ENCODE measurements at places on chromosomes 16 and 17.

DNA sequence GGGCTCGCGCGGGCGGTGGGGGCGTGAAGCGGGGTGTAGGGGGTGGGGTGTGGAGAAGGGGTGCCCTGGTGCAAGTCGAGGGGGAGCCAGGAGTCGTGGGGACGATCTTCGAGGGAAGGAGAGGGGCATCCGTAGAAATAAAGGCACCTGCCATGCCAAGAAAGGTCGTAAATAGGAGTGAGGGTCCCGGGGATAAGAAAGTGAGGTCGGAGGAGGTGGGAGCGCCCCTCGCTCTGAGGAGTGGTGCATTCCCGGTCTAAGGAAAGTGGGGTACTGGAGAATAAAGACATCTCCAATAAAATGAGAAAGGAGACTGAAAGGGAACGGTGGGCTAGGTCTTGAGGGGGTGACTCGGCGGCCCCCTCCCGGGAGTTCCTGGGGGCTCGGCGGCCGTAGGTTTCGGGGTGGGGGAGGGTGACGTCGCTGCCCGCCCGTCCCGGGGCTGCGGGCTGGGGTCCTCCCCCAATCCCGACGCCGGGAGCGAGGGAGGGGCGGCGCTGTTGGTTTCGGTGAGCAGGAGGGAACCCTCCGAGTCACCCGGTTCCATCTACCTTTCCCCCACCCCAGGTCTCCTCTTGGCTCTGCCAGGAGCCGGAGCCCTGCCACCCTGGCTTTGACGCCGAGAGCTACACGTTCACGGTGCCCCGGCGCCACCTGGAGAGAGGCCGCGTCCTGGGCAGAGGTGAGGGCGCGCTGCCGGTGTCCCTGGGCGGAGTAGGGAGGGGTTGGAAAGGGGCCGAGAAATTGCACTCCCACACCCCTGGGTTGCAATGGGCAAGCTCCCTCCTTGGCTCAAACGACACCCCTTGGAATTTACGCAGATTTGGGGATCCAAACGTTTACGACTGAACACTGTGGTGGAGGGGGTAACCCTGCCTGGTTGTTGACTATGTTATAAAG, 888 bp downstream of the CDH1 start:
- peaks cover 5% of the 10 kb centered on the region for H3K4me1 ChIP-seq
- no peaks in the 10 kb centered on the region for H3K36me3 ChIP-seq
- H3K4me3 ChIP-seq, result peak overlapping the region; percentile 88

DNA sequence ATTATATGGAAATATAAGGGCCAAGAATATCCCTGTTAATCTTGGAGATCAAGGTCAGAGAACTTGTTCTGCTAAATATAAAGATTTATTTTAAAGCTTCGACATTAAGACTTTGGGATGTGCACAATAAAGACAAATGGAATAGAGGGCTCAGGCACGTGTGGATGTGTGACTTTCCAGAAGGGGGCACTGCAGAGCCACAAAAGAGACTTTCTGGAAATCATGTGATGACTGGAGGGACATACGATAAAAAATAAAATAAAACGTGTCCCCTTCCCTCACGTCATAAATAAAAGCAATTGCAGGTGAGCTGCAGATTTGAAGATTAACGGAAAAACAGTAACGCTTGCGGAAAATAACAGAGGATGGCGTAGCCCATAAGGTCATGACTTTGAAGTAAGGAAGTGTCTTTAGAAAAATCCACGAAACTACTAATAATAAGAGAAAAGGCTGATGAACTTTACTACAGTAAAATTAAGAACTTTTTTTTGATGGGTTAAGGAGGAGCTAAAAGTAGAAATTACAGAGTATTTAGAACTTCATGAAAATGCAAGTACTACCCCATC, 9.4 kb upstream of the ENGASE start:
- peaks cover 2% of the 10 kb centered on the region for H3K27me3 ChIP-seq
- H3K4me3 ChIP-seq, result no peak overlapping the region
- no peaks in the 10 kb centered on the region for H3K36me3 ChIP-seq
- no peak overlapping the region for H3K27ac ChIP-seq
- H3K4me1 ChIP-seq, result no peaks in the 10 kb centered on the region

DNA sequence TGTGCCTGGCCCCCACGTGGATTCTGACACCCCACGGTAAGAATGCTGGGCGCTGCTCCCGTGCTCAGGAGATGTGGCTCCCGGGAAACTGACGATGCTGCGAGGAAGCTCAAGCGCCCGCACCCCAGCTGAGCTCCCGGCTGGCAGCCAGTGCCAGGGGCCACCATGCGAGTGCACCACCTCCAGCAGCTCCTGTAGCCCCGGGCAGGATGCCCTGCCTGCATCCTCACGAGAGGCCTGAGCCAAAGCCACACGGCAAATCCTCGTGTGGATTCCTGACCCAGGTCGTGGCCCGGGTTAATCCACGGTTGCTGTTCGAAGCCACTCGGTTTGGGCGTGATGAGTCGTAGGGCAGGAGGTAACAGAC, 11.6 kb upstream of the DPEP1 start:
- no peak overlapping the region for H3K4me3 ChIP-seq
- no peaks in the 10 kb centered on the region for H3K36me3 ChIP-seq
- H3K4me1 ChIP-seq, result peaks cover 5% of the 10 kb centered on the region
- no peak overlapping the region for H3K27ac ChIP-seq

GRCh38 chr17:17079761-17080160, 37.5 kb downstream of the MPRIP start:
- no peak for DNase-seq
- H3K27ac ChIP-seq, result no peak overlapping the region
- peaks cover 36% of the 10 kb centered on the region for H3K36me3 ChIP-seq
- peaks cover 3% of the 10 kb centered on the region for H3K27me3 ChIP-seq

- H3K36me3 ChIP-seq, result no peaks in the 10 kb centered on the region
- H3K27me3 ChIP-seq, result no peaks in the 10 kb centered on the region
- peaks cover 5% of the 10 kb centered on the region for H3K4me1 ChIP-seq
- H3K4me3 ChIP-seq, result no peak overlapping the region
These were observed 53.5 kb downstream of the DNAH3 start for GRCh38 chr16:21097151-21097550.

GRCh38 chr16:65392806-65393565, 271.1 kb upstream of the CDH11 start:
- H3K4me1 ChIP-seq, result peaks cover 26% of the 10 kb centered on the region
- H3K27ac ChIP-seq, result peak overlapping the region; percentile 96
- no peak overlapping the region for H3K4me3 ChIP-seq
- H3K27me3 ChIP-seq, result peaks cover 2% of the 10 kb centered on the region

- peak; percentile 72 for DNase-seq
- H3K4me3 ChIP-seq, result no peak overlapping the region
- H3K27ac ChIP-seq, result no peak overlapping the region
- no peaks in the 10 kb centered on the region for H3K36me3 ChIP-seq
- H3K4me1 ChIP-seq, result no peaks in the 10 kb centered on the region
- peaks cover 3% of the 10 kb centered on the region for H3K27me3 ChIP-seq
These were observed 28.2 kb upstream of the ADGRG1 start for GRCh38 chr16:57600048-57600835.

DNA sequence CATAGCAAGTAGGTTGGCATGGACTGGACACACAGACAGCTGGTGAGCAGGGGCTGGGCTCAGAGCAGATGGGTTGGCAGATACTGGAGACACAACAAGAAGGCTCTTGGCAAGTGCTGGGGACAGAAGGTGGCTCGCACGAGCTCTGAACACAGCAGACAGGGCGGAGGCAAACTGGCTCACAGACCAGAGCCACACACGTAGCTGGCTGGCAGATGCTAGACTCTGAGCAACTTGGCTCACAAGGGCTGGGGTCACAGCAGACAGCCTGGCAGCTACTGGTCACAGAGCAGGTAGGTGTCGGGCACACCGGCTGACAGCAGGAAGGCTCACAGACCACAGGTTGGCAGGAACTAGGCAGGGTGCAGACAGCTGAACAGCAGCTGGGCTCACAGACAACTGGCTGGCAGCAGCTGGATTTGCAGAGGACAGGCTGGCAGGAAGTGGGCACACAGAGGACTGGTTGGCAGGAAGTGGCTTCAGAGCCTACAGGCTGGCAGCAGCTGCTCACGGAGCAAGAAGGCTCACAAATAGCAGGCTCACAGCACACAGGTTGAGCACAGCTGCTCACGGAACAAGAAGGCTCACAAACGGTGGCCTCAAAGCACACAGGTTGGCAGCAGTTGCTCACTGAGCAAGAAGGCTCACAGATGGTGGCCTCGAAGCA, 725 bp downstream of the KRTAP16-1 start:
- H3K4me1 ChIP-seq, result peaks cover 15% of the 10 kb centered on the region
- H3K27me3 ChIP-seq, result peaks cover 8% of the 10 kb centered on the region
- peaks cover 6% of the 10 kb centered on the region for H3K36me3 ChIP-seq
- no peak for DNase-seq
- no peak overlapping the region for H3K27ac ChIP-seq

DNA sequence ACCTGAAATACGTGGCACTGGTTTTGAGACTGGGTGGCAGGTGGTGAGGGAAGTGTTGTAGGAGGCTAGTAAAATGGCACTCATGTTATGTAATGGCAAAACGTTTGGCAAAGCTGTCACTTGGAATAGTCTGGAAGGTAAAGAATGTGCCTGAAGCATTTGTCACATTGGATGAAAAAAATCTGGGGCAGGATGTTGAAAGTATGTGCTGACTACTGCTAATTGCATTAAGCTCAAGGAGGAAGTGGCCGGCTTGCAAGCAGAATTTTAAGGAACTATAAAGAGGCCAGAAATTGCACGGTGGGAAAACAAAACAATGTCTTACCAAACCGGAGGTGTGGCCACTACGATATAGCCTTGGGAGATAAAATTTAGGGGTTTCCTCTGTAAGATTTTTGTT, 26.6 kb upstream of the NLRP1 start:
- DNase-seq, result no peak
- H3K4me3 ChIP-seq, result no peak overlapping the region
- peaks cover 2% of the 10 kb centered on the region for H3K27me3 ChIP-seq
- H3K36me3 ChIP-seq, result no peaks in the 10 kb centered on the region
- H3K4me1 ChIP-seq, result no peaks in the 10 kb centered on the region

GRCh38 chr17:230395-230770, 48.9 kb upstream of the DOC2B start:
- no peak for DNase-seq
- peaks cover 13% of the 10 kb centered on the region for H3K4me1 ChIP-seq
- H3K27ac ChIP-seq, result no peak overlapping the region
- H3K27me3 ChIP-seq, result peaks cover 1% of the 10 kb centered on the region

DNA sequence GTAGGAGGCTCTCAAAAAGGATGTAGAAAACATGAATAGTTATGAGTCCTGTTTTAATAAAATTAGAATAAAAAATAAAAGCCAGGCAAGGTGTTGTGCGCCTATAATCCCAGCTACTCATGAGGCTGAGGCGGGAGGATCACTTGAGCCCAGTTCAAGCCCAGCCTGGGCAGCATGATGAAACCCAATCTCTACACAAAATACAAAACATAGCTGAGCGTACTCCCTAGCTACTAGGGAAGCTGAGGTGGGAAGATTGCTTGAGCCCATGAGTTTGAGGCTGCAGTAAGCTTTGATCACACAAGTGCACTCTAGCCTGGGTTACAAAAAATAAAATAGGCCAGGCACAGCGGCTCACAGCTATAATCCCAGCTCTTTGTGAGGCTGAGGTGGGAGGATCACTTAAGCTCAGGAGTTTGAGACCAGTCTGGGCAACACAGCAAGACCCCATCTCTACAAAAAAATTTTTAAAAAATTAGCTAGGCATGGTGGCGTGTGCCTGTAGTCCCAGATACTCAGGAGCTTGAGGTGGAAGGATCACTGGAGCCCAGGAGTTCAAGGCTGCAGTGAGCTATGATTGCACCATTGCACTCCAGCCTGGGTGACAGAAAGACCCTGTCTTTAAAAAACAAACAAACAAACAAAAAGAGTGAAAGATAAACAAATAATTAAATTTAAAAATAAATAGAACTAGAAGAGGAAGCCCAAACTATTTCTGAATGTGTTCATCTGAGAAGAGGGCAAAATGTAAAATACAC, 17.2 kb upstream of the PRM1 start:
- H3K27me3 ChIP-seq, result peaks cover 4% of the 10 kb centered on the region
- H3K27ac ChIP-seq, result no peak overlapping the region
- H3K36me3 ChIP-seq, result no peaks in the 10 kb centered on the region
- DNase-seq, result no peak
- H3K4me3 ChIP-seq, result no peak overlapping the region

DNA sequence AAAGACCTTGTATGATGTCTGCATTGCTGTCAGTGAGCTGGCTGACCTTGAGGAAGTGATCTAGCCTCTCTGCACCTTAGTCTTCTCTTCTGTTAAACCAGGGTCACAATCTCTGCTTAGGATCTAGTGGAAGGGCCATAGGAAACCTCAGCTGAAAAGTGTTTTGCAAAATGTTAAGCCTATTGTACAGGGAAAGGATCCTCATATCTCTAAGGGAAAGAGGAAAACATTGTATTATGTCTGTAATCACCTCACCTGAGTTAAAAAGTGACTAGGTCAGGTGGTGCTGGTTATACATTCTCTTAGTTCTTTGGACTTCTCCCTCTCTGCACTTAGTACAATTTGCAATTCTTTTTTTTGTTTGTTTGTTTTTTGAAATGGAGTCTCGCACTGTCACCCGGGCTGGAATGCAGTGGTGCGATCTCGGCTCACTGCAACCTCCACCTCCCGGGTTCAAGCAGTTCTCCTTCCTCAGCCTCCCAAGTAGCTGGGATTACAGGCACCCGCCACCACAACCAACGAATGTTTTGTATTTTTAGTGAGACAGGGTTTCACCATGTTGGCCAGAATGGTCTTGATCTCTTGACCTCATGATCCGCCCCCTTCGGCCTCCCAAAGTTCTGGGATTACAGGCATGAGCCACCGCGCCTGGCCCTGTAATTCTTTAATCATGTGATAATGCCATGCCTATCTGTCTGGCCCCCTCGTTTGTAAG, 2.0 kb upstream of the SEPHS2 start:
- peaks cover 8% of the 10 kb centered on the region for H3K27me3 ChIP-seq
- DNase-seq, result no peak
- no peak overlapping the region for H3K27ac ChIP-seq
- H3K4me3 ChIP-seq, result no peak overlapping the region
- peaks cover 18% of the 10 kb centered on the region for H3K4me1 ChIP-seq

- H3K27me3 ChIP-seq, result peaks cover 4% of the 10 kb centered on the region
- DNase-seq, result no peak
- H3K36me3 ChIP-seq, result peaks cover 35% of the 10 kb centered on the region
- H3K4me3 ChIP-seq, result no peak overlapping the region
These were observed 109.6 kb downstream of the CLEC16A start for GRCh38 chr16:11053916-11054460.

- no peak for DNase-seq
- peaks cover 27% of the 10 kb centered on the region for H3K4me1 ChIP-seq
- H3K27me3 ChIP-seq, result peaks cover 4% of the 10 kb centered on the region
- no peak overlapping the region for H3K4me3 ChIP-seq
These were observed 30.0 kb downstream of the CHD9 start for GRCh38 chr16:53084746-53085334.

DNA sequence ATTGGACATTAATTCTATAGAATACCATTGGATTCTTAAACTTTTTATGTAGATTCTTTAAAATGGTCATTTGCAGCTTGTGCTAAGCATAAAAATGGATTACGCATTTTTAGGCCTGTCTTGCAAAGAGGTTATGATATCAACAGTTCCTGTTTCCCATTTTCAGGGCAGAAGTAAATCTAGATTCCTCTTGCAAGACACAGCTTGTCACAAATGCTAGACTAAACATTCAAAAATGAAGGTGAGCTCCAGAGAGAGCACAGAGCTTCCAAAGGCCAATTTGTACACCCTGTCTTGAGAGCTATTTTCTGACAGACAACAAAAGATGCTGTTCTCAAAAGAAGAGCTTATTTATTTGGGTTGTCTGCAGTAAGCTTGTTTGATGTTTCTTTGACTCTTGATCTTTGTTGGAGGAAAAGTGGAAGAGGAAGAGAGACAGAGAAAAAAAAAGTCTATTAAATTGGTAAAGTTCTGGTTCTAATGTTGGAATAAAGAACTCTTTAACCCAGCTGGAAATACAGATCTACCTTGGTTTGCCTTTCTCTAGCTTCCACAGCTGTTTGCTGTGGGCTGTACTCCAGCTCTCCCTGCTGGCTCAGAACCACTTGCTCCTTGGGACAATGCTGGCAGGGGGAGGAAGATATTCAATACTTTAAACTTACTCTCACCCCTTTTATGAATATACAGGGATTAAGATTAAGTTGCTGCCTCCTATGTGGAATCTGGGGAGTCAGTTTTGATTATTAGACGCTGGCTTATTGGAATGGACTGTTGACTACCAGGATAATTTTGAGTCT, 651.8 kb downstream of the CDH11 start:
- peaks cover 2% of the 10 kb centered on the region for H3K4me1 ChIP-seq
- no peak overlapping the region for H3K27ac ChIP-seq
- no peak overlapping the region for H3K4me3 ChIP-seq
